ENCODE measurements at places on chromosomes 2 and 18.
A peak's percentile ranks its signal among the peaks of the same experiment; 100 is the strongest.

DNA sequence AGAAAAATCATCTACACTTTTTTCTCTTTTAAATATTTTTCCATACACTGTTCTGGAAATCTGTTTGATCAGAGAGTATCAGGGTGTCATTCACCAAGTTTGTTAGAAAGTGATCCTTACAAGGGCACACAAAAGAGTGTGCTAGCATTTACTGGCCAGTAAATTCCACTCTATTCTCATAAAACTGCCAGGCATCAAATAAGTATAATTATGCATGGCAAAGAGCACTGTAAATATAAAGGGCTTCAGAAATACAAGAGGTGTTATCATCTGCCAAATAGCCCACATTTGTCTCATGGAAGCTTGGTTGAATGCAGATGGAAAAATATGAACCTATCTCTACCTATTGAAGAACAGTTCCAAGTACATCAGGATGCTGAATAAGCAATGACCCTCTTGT, 847.3 kb upstream of the ACVR2A start:
- DNase-seq = no peak

DNA sequence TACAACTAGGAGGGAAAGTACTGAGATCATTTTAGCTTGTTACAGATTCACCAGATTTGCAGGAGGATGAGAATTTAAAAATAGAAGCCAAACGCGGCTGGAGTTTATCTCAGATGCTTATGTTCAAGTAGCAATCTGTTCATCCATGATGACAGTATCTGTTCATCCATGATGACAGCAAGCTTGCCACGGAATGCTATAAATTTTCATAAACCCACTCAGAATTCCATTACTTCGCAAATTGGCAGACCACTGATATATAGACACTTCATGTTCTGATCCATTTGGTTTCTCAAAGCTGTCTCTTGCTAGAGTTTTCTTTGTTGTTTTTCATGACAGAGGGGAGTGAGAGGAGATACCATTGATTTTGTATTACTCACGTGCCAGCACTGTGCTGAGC, 84.2 kb downstream of the GAREM1 start:
- no peak for DNase-seq

- DNase-seq = no peak
These were observed 48.7 kb upstream of the GLS start for GRCh38 chr2:190831941-190832340.

- no peak for DNase-seq
These were observed 9.4 kb upstream of the MOB1A start for GRCh38 chr2:74188018-74188601.

- no peak for DNase-seq
These were observed 99.0 kb downstream of the PLEKHM3 start for GRCh38 chr2:207926133-207926988.

GRCh38 chr2:71813807-71814470, 333.7 kb downstream of the CYP26B1 start:
- no peak for DNase-seq

GRCh38 chr2:236562434-236562833, 7.2 kb upstream of the ACKR3 start:
- DNase-seq = no peak

DNA sequence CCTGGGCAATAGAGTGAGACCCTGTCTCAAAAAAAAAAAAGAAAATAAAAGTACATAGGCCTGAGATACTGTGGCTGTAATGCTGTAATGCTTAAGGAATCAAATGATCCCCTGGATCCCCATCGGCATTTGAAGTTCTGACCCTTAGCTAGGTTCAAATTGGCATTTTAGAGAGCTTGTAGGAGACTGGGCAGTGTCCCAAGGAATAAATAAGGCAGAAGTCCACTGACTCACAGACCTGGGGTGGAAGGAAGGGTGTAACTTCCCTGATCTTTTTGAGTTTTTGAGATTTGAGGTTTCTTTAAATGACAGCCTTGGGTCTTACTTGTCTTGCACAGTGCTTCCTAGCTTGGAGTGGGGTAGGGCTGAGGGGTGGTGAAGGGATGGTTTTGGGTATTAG, 553.7 kb downstream of the SLC4A3 start:
- no peak for DNase-seq

DNA sequence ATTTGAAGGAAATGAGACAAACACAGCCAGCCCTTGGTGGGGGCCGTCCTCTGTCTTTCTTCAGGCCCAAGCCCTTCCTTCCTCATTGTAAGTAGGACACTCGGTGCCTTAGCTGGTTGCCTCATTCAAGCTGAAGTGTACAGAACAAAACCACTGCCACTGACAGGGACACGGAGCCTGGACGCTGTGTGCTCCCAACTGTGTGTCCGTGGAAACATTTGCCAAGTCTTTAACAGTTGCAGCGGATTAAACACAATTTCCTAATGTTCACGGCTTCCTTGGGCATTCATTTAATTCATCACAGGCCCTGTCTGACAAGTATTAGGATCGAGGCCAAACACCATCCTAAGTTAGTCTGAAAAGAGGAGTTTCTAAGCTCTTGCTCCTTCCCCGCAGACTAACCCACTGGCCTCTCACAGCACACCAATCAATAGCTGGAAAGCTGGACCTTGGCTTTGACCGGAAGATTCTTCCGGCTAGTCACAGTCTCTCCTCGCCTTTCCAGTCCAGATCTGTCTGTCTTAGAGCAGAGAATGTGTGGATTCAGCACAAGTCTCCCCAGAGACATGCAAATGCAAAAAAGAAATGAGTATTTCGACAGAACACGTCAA, 68.7 kb upstream of the ACSL3 start:
- DNase-seq = no peak

DNA sequence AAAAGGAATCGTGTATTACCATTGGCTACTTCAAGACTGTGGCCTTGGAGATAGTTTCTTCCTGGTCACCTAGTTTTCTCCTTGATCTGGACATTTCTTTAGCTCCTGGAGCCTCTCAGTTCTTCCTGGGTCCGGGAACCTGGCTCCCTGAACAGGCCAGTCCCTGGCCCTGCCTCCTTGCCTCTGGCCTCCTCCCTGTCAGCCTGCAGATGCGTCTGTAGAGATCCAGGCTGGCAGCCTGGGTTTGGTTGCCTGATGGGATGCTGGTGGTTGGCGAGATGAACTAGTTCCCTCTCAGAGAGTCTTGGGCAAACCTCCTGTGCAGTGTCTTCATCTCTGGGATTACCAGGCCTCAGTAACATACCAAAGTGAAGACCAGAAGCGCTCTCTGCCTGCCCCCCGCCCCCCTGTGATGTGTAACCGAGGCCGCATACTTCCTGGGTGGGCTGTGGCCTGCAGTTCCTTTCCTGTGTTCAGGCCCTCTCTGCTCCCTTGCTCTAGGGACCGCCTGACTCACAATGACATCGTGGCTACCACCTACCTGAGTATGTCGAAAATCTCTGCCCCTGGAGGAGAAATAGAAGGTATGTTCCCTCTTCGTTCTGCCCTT, 85.4 kb downstream of the DYSF start:
- DNase-seq = no peak

DNA sequence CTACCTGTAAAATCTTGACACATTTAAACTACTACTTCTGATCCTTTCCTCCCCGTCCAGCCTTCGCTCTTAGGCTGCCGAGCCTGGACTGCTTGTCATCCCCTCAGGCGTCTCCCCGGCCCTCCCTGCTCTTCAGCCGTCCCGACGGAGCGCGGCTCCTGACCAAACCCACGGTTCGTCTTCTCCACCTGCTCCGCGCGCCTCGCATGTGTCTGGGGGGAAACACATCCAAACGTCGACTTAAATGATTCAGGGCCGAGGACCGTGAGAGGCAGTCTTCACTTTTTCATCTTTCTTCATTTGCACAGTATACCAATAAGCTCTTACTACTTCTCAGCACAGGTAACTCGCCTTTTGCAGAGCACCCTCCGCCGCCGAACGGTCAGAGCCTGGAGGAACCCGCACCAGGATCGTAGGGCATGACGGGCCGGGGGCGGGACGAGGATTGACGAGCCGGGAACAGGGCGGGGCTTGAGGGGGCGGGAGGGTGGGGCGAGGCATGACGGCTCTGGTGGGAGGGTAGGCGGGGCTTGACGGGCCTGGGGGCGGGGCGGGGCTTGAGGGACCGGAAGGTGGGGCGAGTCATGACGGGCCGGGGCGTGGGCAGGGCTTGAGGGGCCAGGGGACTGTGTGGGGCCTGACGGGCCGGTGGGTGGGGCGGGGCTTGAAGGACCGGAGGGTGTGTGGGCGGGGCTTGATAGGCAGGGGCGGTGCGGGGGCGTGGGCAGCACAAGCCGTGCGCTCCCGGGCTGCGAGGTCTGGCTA, at the start of gene SEH1L:
Gene SEH1L (plus strand): TSS at position 727 of the 765 bp plus-strand sequence. CDS start 111 bp downstream, outside the sequence.
- DNase-seq = peak; percentile 96

DNA sequence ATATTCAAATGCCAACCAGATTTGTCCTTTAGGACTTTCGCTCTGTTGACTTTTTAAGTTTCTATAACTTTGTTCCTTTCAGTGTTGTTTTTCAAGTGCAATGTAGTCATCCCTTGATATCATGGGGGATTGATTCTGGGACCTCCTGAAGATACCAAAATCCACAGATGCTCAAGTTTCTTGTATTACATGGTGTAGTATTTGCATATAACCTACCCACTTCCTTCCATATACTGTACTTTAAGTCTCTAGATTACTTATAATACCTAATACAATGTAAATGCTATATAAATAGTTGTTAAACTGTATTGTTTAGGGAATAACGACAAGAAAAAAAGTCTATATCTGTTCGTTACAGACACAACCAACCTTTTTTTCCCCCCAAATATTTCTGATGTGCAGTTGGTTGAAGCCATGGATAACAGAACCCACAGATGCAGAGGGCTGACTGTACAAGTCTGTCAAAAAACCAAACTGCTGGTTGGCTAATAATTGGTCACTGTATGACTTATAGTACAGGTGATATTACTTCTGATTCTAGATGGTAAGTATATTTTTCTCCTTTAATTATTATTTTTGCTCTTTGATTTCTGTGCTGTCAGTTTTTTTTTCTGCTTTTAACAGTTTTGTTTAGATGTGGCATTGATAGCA, 201.7 kb upstream of the STON1 start:
- no peak for DNase-seq
